ENCODE measurements at places on chromosomes 2 and 18.

DNA sequence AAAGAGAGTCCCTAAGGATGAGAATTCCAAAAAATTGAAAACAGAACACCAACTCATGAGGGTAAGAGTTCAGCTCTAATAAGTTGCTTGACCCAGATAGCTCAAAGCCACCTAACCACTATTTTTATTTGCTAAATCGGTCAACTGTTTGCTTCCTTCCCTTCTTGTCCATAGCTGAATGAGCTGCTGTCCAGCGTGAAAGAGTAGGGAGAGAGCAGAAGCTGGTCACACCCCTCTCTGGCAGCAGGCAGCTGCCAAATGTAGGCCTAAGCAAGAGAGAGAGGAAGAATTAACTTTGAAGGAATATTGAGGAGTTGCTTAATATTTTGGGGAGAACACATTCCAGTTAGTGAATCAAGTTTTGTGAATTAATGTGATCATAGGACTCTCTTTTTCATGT is 25.9 kb downstream of the AQP4 start:
- no peak for DNase-seq

- no peak for DNase-seq
Observed at GRCh38 chr2:83990636-83991035, 468.4 kb downstream of the SUCLG1 start.

DNA sequence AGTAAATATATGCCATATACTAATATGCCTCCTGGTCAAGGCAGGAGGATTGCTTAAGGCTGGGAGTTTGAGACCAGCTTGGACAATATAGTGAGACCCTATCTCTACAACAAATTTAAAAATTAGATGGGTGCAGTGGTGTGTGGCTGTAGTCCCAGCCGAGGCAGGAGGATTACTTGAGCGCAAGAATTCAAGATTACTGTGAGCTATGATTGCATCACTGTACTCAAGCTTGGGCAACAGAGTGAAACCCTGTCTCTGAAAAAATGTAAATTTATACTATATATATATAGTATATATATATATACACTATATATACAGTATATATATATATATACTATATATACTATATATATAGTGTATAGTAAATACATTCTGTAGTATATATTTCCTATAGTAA is 30.0 kb upstream of the NPC1 start:
- no peak for DNase-seq

- DNase-seq, result no peak
Observed at GRCh38 chr2:11839916-11840315, 93.5 kb downstream of the LPIN1 start.
